ENCODE measurements at places on chromosomes 11 and 22.

DNA sequence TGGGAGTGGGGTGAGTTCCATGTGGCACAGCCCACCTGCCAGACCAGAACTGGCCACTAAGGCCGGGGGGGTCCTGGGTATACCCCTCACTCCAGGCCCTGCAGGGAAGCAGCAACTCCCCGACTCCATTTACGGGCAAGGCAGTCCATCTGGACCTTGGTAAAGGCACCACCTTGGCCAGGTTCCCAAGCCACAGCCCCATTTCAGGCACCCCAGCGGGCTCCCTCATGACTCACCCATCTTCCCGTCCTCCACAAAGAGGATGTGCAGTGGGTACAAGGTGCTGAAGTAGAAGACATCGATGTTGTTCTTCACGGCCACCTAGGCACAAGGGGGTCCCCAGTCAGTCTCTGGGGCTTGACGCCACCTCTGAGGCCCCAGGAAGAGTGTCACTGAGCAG, 15.7 kb upstream of the RASL10A start:
- peak; percentile 61 for DNase-seq

DNA sequence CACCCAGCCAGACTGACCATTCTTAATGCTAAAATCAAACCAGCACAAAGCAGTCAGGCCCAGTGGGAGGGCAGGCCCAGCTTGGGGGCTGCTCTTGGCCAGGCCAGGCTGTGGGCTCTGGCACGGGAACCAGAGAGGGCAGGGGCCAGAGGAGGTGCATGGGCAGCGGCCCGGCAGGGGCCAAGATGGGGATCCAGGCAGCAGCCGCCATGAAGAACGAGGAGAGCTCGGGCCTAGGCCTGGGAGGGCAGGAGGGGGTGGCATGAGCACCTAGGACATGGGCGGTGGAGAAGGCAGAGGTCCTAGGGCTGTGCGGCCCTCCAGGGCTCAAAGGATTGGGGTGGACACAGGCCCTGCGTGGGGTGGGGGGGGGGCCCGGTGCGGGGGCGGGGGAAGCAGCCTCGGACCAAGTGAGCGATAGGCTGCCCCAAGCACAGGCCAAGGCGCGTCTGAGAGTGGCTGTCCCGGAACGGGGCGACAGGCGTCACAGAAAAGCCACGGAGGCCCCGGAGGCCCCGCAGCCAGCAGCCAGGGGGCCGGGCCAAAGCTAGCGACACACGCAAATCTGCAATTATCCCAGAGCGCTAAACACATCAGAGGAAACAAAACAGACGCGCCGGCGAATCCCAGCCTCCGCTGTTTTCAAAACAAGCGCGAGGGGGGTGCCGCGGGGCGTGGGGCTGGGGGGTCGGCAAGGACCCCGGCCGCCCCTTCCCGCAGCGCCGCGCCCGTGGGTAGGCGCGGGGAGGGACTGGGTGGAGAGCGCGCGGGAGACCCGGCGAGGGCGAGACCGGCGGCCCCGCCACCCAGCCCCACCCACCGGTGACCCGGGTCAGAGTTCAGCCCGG, 8.3 kb downstream of the PLXNB2 start:
- no peak for DNase-seq

GRCh38 chr11:25435197-25435596, 896.7 kb upstream of the ANO3 start:
- DNase-seq, result no peak

DNA sequence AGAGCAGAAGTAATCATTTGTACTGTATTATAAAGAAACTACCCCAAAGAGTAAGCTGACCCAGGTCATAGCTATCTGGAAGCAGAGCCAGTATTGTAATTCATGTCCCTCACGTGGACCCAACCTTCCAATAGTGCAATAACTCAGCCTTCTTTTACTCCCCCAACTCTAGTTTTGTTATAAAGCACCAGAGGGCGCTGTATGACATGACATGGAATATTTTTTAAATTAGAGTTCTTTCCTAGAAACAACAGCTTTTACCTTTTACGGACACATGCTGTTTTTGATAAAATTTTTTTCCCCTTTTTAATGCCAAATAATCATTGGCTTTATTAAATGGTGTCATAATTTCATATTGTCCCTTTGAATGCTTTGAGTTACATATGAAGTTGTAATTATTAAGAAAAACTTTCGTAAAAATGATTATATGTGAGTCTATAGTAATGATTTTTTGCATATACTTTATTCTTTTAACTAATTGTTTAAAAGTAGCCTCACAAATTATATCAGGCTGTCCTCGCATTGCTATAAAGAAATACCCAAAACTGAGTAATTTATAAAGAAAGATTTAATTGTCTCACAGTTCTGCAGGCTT, 76.9 kb downstream of the DKK3 start:
- DNase-seq, result peak; percentile 78

- DNase-seq, result no peak
Measured at GRCh38 chr11:79076526-79077115, 364.2 kb downstream of the TENM4 start.

DNA sequence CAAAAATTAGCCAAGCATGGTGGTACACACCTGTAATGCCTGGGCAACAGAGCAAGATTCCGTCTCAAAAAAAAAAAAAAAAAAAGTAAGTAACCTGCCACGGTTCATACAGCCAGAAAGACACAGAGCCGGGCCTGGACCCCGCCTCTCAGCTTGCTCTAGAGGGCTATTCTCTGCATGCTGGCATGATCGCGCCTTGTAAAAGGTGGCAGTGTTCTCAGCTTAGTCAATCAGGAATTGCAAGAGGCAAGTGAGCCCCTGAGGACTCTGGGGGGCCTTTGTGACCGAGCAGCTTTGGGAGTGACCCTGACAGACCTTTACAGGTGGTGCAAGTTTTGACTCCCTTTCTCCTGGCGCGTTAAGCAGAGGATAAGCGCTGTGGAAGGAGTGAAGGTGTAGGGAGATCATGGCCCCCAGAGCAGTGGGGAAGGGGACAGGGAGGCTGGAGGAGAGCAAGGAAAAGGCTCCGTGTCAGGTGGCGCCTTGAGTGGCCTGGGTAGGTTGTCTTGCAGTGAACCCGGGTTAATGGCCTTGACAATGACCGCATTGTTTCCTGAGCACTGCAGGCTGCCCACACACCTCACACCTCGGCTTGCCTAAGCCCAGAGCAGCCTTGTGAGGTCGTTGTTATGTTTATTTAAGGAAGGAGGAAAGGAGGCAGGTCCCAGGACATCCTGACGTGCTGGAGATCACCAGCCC, 48.9 kb downstream of the CDPF1 start:
- no peak for DNase-seq

DNA sequence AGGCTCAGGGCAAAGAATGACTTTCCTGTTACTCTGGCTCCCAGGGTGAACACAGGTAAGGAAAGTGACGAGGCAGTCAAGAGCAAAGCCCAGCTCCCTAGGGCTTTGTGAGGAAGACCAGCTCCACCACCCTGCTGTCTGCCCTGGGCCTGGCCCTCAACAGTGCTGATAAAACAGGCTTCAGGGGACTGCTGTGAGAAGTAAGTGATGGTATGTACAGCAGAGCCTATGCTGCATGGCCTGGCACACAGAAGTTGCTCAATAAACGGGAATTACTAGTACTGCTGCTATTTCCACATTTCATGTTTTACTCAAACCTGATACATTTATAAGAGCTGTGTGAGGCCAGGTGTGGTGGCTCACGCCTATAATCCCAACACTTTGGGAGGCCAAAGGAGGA, 50.3 kb downstream of the MICAL3 start:
- no peak for DNase-seq

DNA sequence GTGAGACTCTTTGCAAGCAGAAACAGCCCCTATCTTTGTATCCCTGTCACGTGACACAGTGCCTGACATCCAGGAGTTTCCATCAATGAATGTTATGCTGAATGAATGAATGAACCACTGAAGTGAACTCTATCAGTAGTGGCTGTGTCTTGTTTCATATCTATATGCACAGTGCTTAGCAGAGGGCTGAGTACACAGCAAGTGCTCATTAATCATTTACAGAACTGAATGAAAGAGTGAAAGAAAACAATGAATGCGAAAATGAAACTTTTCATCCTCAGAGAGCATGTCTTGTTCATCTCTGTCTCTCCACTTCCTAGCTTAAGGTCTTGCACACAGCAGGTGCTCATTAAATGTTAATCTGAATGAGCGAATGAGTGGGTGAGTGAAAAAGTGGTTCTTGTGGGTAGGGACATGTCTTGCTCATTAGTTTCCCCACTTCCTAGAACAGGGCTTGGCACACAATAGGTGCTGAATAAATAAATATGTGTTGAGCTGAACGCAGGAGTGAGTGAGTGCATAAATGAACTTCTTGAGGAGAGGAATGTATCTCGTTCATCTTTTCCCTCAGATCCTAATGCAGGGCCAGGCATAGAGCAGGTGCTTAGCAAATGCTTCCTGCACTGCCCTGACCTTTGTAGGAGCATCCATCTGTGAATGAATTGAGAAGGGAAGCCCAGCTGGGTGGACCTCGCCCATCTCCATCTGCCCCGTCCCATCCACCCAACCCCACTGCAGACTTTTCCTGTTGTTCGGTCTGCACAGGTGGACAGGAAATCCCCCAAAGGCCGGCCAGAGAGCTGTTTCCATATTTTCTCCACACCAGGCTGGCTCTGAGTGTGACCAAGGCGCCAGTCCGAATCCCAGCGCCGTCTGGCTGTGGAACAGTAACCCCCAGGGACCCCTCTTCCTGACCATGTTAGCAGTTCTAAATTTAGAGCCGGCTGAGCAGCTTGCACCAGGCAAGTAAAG, 113.4 kb upstream of the CRYBB3 start:
- DNase-seq, result no peak

DNA sequence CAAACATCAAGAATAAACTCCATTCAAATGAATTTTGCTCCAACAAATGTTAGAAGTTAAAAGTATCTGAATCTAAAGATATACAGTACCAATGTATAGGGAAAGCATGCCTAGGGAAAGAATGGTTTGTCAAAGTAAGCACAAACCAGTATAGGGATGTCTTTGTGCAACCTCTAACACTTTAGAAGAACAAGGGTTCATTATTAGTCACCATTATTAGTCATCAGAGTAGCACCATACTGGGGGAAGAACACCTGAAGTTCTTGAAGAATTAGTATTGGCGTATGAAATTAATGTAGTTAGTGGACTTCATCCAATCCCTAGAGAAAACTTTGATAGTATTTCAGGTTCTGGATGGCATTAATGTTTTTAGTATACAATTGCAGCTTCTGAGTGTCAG, 943.7 kb downstream of the METTL15 start:
- peak; percentile 9 for DNase-seq

DNA sequence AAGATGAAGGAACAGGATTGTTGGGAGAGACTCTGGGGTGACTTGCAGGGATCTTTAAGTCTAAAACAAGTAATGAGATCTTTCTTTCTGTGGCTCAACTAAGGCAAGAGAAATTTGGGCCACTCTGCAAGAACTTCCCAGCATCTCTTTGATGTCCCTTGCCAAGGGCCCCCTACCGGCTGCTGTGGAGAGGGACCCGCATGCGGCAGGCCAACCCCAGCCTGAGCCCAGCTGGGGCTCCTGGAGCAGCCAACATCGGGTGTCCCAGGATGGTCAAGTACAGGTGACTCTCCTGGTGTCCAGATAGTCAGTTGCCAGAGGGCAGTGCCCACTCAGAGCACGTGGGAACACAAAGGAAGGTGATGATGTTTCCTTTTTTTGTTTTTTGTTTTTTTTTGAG, 363.2 kb downstream of the TBC1D22A start:
- DNase-seq, result no peak

DNA sequence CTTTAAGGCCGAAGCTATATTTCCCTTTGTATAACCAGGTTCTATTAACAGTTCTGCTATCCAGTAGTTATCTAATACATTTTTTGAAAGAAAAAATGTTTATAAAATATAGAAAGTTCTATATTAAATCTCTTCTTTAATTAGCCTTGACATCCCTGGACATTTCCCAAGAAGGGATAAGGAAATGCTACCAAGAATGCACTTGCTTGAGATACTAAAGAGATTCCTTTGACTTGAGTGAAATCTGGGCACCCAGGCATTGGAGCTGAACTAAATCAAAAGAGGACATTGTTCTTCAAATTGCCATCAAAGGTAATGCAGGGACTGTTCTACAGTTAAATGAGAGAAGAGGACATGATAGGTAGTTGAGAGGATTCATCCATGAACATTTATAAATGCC, 535.9 kb upstream of the FAT3 start:
- DNase-seq, result no peak

- no peak for DNase-seq
Measured at GRCh38 chr11:76771446-76772099, 11.6 kb upstream of the TSKU start.

DNA sequence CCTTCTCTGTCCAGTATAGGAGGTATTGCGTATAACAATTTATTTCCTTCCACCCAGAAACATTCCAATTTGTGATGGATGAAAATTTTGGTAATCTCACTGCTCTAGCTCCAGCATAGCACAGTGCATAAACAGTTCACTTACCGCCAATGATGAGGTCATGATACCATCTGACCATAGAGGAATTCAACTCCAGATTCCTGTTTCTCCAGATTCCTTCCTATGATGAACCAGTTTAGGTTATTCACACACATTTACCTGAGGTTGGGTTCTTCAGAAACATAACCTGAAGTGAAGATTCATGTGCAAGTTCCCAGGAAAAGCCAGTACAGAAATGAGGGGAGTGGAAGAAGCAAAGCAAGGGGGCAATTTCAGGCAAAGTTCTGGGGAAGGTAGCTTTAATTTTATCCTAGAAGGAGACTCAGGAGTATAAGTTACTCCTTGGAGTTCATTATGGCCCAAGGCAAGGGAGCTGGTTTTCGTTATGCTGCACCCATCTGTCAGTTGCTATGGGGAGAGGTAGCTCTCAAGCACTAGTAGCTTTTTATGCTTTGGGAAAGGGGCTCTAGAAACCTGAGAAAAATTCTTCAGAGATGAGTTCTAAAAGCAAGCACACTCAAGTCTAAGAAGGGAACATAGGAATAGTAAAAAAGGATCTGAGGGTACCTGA, 121.6 kb downstream of the CASP12 start:
- DNase-seq, result no peak

- DNase-seq, result no peak
Measured at GRCh38 chr11:10902301-10903063, 44.6 kb upstream of the ZBED5 start.

GRCh38 chr11:75421035-75421602, 11.9 kb downstream of the KLHL35 start:
- DNase-seq, result no peak

DNA sequence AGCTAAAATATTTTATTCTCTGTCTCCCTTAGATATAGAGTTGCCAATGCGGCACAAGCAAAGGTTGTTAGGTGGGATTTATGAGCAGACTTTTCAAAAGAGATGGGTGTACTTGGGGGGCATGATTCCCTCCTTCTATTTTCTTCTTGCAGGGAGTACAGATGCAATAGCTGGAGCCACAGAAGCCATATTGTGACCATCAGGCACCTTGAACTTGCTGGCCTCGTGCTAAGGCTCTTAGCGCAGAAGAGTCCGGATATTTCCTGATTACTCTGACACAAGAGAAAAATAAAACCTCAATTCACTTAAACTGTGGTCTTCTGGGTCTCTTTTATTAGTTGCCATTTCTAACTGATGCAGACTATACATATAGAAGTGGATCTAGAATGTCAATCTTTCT, 547.4 kb downstream of the MIAT start:
- DNase-seq, result no peak

GRCh38 chr11:8016440-8016839, 29.3 kb downstream of the EIF3F start:
- no peak for DNase-seq

All from astrocyte of the spinal cord (primary cell).